ENCODE measurements at places on chromosomes 12 and 14. TPM values are rescaled to one million over a fixed set of nuclear protein-coding genes. Genes with fewer than 3 reads are reported as not detected.
A peak's percentile ranks its signal among the peaks of the same experiment; 100 is the strongest.

GRCh38 chr12:79409562-79409961 lies 281.2 kb downstream of the PAWR start:
- DNase-seq, result no peak

GRCh38 chr12:75792687-75793086 lies 238.9 kb downstream of the PHLDA1 start:
- DNase-seq, result no peak

- DNase-seq, result no peak
Observed at GRCh38 chr14:105851716-105852377, 325.5 kb downstream of the TMEM121 start.

DNA sequence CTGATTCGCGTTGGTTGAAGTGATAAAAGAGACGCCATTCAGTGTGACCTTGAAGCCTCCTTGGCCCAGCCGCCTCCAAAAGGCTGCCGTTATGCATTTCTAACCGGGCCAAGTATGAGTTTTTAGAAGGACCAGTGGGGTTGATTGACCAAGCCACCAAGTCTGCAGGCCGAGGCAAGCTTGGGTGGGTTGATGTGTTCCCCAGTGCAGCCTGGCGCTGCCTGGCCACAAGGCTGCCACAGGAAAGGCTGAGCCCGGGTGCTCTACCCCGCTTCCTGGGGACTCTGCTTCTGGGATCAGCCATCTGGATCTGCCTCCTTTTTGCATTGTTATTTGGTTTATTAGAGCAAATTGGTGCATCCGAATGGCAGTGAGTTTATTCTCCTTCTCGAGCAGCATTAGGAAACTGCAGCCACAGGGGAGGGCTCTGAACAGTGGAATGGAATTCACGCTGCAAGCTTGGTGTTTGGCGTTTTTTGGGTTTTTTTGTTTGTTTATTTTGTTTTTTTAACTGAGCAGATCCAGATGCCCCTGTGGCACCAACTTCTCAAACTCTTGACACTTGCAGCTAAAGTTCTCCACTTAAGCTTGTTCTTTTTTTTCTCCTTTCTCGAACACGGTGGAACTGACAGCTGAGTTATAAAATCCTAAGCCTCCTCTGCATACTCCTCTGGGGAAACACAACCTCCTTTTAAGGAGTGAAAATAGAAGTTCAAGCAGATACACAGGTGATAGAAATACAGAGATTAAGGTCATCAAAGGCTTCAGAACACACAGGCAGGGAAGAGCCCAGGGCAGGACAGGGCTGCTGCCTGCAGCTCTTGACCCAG lies 145.4 kb upstream of the FKBP4 start:
- no peak for DNase-seq

DNA sequence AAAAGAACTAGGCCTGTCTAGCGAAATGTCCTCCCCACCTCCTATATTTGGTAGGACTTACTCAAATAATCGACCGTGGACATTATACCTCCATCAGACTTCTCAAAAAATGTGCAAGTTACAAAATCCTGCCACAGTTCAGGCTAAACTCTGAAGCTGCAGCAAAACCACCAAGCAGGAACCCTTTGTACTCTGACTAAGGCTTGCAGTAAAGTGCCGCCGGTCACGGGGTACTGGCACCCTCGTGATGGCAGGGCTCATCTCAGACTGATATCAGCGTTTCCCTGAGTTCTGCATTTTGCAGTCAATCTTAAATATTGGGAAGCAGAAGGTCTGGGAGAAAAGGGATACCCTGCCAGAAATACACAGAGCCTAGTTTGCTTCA lies 17.1 kb downstream of the SLC11A2 start:
- DNase-seq, result peak; percentile 50

GRCh38 chr12:21607701-21608100 lies 3.1 kb upstream of the GYS2 start:
- no peak for DNase-seq

- no peak for DNase-seq
Observed at GRCh38 chr14:73465823-73466532, 7.6 kb upstream of the NUMB start.

DNA sequence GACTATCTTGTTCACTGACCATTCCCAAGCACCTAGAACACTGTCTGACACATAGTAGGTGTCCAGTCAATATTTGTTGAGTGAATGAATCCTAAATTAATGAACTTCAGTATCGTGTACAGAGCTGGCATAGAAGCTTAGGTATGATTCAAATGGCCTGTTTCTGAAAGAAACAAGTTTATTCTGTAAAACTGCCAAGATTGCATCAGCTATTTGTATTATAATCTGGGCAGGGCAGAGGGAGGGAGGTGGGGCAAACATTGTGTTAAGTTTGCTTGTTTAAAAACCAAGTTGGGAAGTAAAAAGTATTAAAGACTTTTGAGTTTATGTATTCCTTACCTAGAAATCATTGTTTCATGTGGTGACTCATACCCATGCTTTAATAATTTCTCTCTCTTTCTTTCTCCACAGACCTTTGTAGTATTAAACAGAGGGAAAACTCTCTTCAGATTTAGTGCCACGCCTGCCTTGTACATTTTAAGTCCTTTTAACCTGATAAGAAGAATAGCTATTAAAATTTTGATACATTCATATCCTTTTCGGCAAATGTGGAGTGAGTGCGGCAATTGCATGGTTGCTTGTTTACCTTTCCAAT lies 92.8 kb downstream of the SCN8A start:
- no peak for DNase-seq

DNA sequence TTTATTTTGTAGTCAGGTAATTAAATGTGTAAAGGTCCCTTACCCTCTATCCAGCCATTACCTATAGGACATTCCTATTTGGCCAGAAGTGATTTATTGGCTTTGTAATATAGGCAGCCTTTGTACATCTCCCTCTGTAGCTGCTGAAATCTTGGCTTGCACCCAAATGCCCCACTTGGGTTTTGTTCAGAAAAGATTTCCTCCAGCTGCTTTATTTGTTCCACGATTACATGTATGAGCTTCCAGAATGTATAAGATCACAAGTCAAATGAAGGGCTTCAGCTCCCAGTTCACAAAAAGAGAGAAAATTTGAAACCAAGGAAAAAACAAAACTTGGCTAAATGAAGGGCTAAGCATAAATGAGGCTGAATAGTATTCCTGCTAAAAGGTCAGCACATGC lies 103.4 kb downstream of the EFCAB11 start:
- no peak for DNase-seq

DNA sequence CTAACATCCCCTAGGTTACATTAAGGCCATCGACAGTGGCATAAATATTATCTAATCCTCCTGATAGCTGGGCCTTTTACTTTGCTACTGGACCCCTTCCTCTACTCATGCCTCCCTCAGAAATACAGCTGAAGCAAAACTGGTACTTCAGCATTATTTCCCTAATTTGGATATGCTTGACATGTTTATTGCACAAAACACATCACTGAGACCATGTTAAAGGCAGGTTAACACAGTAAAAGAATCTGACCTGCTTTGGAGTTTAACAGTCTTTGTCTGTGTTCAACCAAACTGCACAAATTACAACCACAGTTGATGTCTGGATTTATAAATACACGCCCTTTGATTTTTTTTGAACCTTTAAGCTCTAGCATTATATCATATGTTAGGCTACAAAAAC lies 156.6 kb downstream of the FOXA1 start:
- no peak for DNase-seq

- no peak for DNase-seq
Observed at GRCh38 chr14:91374287-91374878, 43.2 kb downstream of the CCDC88C start.

GRCh38 chr14:61444215-61444768 lies 122.9 kb downstream of the PRKCH start:
- peak; percentile 83 for DNase-seq

GRCh38 chr12:15171012-15171655 lies 50.1 kb downstream of the RERG start:
- no peak for DNase-seq

DNA sequence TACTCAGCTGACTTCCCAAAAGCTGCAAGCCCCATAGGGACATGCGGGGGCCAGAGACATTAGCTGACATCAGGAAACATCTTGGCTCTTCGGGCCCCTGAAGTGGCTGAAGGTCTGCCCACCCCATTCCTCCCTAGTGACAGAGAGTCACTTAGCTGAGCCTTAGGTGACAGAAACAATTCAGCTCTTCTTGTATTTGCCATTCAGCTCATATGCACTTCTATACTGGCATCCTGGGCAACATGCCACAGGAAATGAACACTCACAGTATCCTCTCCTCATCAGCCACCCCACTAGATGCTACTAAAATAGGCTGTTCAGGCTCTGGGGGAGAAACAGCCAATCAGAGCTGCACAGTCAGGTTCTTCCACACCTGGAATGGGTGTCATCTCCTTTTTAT lies 3.4 kb downstream of the DCTN2 start:
- no peak for DNase-seq

- no peak for DNase-seq
Observed at GRCh38 chr12:131000000-131000486, 46.3 kb downstream of the ADGRD1 start.

GRCh38 chr14:53619691-53620231 lies 336.9 kb downstream of the BMP4 start:
- no peak for DNase-seq

DNA sequence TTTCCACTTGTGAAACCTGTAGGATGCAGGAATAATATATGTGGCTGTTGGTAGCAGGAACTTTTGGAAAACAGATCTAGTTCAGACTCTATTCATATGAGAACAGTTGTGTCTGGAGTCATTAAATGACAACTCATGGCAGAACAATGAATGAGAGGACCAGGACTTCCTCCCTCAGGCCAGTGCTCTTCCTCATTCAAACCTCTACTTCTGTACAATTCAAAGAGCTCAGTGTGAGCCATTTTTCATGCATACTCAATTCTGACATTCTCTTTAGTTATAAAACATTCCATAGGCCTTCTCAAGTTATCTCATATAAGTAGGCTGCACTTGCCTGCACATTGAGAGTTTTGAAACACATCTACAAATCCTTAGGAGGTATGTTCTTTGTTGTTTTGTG lies 1526.6 kb upstream of the FLRT2 start:
- DNase-seq, result no peak

- DNase-seq, result no peak
Observed at GRCh38 chr14:31895646-31896045, 181.5 kb upstream of the ARHGAP5 start.

DNA sequence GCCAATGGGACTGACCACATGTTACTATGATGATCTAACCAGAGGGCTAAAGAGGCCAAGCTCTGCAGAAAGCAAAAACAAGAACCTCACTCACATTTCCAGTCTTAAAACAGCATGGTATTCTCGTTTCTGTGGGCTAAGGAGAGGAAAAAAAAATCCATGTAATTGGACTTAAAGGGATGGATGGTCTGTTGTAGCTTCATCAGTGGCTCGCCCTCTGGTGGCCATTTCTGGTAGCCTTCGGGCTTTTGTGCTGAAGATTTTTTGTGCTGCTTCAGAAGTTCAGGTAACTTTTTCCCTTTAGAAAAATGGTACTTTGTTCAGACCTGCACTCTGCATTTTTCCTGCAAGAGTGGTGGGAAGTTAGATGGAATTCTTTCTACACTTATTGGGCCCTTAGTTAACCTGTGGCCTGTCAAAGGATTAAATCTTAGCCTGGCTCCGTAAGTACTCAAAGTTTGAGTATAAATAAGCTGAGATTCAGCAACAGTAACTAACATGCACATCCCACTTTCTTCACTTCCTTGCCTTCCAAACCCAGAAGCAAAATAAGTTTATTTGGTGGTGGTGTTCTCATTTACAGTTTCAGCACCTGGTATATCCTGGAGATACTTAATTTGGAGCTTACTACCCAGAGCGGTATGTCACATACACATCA lies 22.3 kb downstream of the DCAF4 start:
- peak; percentile 53 for DNase-seq

DNA sequence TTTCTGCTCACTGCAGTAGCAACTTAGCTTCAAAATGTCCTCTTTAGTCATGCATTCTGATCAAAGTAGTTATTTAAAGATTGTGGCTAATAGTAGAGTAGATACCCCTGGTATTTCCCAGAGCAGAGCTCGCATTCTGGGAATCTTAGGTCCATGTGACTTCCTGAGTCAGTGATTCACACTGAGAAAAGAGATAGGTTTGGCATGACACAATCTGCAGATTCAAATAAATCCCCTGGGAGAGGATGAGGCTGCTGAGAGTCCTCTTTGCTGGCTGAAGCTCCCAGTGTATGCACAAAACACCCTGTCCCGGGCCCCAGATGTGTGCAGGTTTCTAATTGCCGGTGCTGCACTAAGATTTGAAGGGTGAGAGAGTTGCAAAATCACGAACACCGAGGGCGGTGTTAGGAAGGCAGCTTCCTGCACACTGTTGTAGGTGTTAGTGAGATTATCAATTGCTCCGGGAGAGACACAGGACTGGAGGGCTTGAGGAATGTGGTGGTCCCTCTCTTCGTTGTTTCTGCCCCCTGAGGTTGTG lies 233.2 kb downstream of the NRXN3 start:
- no peak for DNase-seq

- no peak for DNase-seq
Observed at GRCh38 chr12:18591473-18591872, 146.3 kb downstream of the PLCZ1 start.

GRCh38 chr12:114679452-114679875 lies 4.5 kb downstream of the TBX3 start:
- DNase-seq, result no peak

DNA sequence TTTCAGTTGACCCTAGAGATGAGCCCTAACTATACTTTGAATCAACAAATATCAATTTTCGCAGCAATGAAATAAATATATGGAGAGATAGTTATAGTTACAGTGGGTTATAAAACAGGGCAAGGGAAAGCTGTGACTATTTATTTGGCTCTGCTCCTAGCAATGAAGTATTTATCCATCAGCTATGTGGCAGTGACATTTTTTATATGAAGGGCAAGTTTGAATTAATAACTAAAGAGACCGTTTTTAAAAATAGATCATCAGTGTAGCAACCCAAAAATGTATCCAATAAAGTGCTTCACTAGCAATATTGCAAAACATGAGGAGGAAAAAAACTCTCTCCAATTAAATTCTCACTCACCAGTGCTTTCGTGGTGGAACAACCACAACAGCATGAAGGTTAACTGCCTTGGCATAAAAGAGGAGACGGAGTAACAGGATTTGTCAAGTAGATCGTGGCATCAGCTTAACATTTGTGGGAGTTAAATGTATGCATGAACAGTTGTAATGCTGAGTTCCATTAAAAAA lies 58.1 kb upstream of the NUDT4 start:
- DNase-seq, result no peak

PLCZ1 gene
- not detected for total RNA-seq

COL2A1 gene
- total RNA-seq, result not detected

IKBIP gene
- total RNA-seq, result 25.8 TPM

CCND2 gene
- 749 TPM for total RNA-seq

KLRC3 gene
- total RNA-seq, result 0.64 TPM

CABP1 gene
- 2.0 TPM for total RNA-seq

FAM186B gene
- total RNA-seq, result 0.14 TPM

KRT6C gene
- not detected for total RNA-seq

PLA2G1B gene
- not detected for total RNA-seq

PHLDA1 gene
- total RNA-seq, result 41.5 TPM

PIWIL1 gene
- not detected for total RNA-seq
